Endothelial cell (in vitro differentiated cells): ENCODE measurements at places on chromosomes 5 and 9. TPM values are rescaled to one million over a fixed set of nuclear protein-coding genes. Genes with fewer than 3 reads are reported as not detected.

GRCh38 chr9:121718084-121718483 lies 66.7 kb downstream of the DAB2IP start:
- no peak for DNase-seq

GRCh38 chr5:137696481-137696880 lies 39.4 kb downstream of the KLHL3 start:
- no peak for DNase-seq

DNA sequence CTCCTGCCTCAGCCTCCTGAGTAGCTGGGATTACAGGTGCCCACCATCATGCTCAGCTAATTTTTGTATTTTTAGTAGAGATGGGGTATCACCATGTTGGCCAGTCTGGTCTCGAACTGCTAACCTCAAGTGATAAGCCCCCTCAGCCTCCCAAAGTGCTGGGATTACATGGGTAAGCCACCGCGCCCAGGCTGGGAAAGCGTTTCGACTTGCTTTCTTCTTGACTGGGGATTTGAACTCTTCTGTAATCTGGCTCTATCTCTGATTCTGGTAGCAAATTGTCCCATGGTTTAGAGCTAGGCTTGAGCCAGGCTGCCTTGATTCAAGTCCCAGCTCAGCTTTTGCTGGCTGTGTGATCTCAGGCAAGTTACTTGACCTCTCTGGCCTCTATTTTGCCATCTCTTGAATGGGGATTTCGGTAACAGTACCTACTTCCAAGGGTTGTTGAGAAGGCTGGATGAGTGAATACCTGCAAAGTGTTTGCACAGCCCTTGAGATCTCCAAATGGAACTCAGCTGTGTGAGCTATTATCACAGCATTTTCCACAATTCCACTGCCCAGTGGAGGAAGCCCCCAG lies 20.5 kb upstream of the MVB12B start:
- no peak for DNase-seq

GRCh38 chr5:158958021-158958994 lies 141.4 kb downstream of the EBF1 start:
- no peak for DNase-seq

- no peak for DNase-seq
Observed at GRCh38 chr5:92371889-92372235, 988.7 kb upstream of the ARRDC3 start.

GRCh38 chr9:32573821-32574220 lies 862 bp upstream of the NDUFB6 start:
- no peak for DNase-seq

- DNase-seq, result no peak
Observed at GRCh38 chr9:98097836-98098235, 21.2 kb downstream of the TRIM14 start.

DNA sequence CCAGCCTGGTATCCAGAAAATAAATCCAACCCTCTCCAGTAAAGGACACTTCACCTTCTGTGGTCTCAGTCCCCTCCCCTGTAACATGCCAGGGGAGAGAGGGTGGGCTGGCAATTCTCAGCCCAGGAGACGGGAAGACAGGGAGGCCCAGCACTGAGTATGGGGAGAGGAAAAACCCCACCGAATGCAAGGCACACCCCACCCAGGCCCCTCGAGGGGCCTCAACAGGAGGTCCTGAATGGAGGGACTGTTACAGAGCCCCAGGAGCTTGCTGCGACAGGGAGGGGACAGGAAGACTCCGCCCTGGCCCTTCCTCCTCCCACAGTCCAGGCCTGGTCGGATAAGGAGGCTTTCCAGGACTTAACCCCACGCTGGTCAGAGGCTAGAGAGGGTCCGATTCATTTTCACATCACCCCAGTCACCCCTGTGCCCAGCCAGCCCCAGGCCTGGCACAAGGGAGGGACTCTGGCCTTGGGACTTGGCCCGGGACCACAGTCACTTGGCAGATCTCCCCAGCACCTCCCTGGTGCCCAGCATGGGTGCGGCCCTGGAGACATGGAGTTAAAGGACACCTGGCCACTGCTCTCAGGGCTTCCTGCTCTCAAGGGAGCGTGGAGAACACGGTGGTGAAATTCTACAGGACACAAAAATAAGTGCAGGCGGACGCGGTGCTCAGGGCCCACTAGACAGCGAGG lies 44.9 kb upstream of the STXBP1 start:
- peak; percentile 36 for DNase-seq

GRCh38 chr9:73138516-73138915 lies 13.1 kb upstream of the ANXA1 start:
- no peak for DNase-seq

DNA sequence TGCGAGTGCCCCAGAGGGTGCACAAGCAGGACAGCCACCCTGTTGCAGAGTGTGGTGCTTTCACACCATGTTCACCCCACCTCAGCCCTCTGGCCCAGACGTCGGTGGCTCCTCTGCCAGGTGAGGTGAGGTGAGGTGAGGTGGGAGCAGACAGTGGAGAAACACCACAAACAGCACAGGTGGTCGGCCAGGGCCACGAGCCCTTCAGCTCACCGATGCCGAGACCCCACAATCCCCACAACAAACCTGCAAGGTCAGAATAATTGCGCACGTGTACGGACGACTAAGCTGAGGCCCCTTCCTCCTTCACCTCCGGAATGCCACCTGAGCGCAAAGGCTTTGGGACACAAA lies 10.5 kb downstream of the BRD3 start:
- no peak for DNase-seq

GRCh38 chr5:91976451-91976850 lies 593.3 kb upstream of the ARRDC3 start:
- no peak for DNase-seq

DNA sequence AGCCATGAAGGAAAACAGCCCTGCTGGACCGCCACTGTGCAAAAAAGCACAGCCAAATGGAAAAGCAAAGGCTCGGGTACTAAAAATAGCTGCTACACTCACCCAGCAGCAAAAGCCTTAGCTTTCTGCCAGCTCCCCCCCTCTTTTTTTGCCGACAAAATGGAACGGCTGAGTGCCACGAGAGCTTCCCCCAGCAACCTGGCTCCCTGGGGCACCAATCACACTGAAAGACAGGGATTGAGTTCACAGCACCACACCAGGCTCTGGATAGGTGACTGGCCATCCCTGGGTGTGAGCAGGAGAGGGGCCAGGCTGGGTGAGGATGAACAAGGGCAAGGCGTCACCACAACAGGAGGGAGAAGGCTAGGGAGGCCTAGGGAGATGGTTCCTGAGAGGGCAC lies 66.7 kb downstream of the SIL1 start:
- DNase-seq, result no peak

DNA sequence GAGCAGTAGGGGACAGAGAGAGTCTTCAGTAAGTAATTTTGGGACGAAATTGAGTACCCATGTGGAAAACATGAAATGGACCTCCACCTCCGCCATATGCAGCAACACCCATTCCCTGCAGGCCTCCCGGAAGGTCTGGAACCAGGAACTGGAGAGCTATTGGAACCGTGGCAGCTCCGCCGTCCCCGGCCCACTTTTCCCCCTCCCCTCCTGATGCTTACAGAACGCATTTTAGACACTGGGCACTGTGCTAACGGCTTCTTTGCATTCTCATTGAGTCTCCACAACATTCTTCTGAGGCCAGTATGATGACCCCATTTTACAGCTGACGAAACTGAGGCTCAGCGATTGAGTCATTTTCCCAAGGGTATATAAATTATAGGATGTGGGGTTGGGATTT lies 20.4 kb upstream of the ZBTB43 start:
- no peak for DNase-seq

DNA sequence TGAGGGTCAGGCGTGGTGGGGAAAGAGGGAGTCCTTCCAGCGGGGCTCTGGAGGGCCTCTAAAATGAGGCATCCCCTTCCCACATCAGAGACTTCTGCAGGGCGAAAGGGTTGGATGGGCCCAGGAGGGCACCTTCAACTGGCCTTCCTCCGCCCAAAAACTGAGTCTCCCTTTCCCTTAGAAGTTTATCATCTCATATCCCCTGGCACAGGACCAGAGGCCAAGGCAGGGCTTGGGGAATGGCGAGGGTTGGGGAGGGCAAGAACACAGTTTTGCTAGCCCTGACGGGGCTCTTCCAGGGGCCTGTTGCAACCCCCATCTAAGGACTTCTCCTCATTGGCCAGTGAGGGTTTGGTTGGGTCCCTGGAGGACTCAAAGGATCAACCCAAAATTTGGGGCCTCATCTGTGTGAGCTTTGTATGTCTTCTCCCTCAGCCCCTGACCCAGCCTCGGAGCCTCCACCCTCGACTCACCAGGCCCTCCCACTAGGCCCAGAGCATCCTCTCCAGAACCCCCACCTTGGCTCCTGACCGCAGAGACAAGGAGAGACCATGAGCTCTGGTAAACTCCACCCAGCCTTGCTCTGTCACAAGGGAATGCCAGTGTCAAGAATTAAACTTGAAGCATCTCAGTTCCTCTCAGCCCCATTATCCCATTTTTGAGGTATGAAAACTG lies 24.1 kb downstream of the AQP7 start:
- DNase-seq, result no peak

- no peak for DNase-seq
Observed at GRCh38 chr5:136007271-136007670, 21.5 kb upstream of the TGFBI start.

DNA sequence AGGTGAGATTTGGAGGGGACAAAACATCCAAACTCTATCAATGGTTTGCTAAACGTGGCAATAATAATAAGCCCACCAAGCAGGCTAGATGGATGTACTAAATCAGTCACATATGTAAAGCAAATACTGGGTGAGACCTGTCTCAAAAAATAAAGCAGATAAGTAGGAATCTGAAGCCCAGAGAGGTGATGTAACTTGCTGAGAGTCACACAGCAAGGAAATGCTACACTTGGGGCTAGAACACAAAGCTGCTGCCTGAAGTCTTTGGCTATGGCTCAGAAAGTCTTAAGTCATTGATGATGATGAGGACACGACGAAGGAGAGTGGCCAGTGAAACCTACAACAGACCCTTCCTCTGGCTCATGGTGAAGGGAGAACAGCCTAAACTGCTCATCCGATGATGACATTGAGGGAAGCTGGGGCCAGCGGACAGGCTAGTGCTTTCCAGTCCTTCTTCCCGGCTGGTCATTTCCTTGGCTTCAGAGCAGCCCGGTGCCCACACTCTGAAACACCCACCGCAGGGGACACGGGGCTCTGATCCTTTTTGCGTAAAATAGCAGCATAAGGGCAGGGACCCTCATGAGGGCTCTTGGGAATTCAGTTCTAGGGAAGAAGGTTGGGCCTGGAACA lies 14.1 kb downstream of the DUSP1 start:
- DNase-seq, result no peak

PBX3 gene
- total RNA-seq, result 37.6 TPM

PRR7 gene
- 0.97 TPM for total RNA-seq

CYLC2 gene
- not detected for total RNA-seq

IFNA1 gene
- not detected for total RNA-seq

PCDHB13 gene
- 7.1 TPM for total RNA-seq

ELAVL2 gene
- total RNA-seq, result 10.3 TPM

ELOVL7 gene
- 4.4 TPM for total RNA-seq

ASPN gene
- total RNA-seq, result not detected

CDHR2 gene
- total RNA-seq, result 0.85 TPM

ADAMTS12 gene
- 9.8 TPM for total RNA-seq

ITGA2 gene
- 15.1 TPM for total RNA-seq

GAS1 gene
- 11.2 TPM for total RNA-seq
